Brain (organoid and tissue), 16 donors: ENCODE measurements at places on chromosomes 1 and 21.
A peak's percentile ranks its signal among the peaks of the same experiment; 100 is the strongest.

DNA sequence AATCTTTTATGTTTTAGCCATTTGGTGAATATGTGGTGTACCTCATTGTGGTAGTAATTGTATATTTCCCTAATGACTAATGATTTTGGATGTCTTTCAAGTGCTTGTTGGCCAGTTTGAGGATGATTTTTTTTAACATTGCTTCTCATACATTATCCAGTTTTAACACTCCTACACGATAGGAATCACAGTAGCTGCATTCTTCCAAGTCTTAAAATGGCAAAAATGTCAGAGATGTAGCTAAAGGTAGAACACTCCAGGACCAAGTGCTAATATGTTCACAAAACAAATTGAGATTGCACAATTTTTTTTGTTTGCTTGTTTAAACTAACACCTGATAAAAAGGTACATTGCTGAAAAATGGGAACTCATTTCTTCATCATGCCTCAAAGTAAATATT lies 11.7 kb downstream of the USP25 start:
- DNase-seq = no peak

GRCh38 chr1:41652384-41653265 lies 168.1 kb upstream of the EDN2 start:
- DNase-seq = no peak

- no peak for DNase-seq
Measured at GRCh38 chr1:82542766-82543165, 742.0 kb downstream of the ADGRL2 start.

DNA sequence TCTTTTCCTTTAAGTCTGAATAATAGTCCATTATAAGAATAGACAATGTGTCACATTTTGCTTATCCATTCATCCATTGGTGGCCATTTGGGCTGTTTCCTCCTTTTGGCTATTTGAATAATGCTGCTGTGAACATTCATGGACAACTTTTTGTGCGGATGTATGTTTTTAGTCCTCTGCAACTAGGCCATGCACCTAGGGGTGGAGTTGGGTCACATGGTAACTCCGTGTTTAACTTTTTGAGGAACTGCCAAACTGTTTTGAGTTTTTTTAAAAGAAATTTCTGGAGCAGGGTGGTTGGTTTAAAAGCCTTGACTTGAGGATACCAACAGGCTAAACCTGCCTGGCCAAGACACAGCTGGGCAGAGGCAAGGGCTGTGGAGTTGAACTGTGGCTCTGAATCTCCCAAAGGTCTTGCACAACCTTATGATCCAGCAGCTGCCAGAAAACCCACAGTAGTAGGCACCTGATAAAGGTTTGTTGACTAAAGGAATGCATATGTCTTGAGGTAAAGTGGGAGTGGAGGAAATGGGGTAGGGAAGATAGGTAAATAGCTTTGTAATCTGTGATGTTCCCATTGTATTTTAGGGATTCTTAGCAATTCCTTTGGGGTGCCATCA lies 5.6 kb upstream of the RPTN start:
- no peak for DNase-seq

DNA sequence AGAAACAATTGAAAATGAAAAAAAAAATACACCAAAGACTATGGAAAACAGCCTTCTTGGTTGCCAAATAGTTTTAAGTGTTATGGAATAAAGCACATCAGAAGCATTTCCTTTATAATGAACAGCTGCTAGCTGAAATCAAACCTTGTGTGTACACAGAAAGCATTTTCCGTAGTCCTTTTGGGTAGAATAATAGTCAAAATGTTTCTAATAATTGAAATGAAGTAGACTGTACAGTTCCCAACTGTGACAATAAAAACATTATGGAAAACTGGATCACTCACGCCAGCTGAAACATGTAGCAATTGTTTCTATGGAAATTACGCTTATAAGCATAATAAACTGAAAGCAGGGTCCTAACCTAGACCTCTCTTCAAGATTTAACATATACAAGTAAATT lies 856.3 kb upstream of the B3GALT2 start:
- DNase-seq = no peak

GRCh38 chr21:33313611-33314010 lies 11.2 kb upstream of the IFNAR1 start:
- DNase-seq = no peak

- DNase-seq = no peak
Measured at GRCh38 chr1:244234009-244234643, 183.0 kb downstream of the ZBTB18 start.

DNA sequence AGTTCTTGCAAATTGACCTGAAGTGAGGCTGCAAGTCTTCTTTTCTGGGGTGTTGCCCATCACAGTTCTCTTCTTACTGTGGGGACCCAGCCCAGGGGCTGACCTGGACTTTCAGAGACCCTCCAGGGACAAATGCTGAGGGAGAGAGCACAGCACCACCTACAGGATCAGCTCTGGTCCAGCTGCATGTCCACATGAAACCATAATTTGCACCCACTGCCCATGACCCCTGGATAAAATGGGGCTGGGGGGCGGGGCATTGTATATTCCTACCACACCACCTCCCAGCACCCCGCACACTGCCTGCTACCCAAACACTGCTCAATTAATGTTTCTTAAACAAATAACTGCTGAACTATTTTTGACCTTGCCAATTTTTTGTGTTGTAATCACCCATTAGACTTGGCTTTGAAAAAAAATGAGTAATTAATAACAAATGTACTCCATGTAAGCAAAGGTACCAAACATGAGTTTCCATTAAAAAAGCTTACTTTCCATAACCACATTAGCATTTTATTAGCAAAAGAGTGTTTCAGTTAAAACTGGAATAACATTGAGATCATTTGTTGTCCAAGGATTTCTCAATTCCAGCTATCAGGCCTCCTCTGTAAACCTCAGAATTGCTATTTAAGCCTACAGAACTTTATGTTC lies 168.0 kb upstream of the RAB4A start:
- DNase-seq = no peak

GRCh38 chr21:42155045-42155855 lies 63.7 kb upstream of the ABCG1 start:
- DNase-seq = no peak

- DNase-seq = no peak
Measured at GRCh38 chr1:161137881-161138280, 5.4 kb upstream of the DEDD start.

DNA sequence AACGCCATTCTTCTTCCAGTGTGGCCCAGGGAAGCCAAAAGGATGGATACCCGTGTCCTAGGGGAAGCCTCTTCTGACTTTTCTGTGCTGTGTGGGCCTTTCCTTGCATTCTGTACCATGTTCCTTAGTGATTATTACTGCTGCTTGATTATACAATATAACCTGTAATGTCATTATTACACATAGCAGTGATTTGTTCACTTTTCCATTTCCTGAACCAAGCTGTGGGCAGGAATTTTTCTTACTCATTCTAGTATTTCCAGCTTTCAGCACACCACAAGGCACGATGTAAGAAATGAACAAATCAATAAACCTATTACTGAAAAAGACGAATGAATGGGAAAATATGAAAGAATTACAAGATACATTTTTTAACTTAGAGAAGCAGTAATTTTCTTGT lies 8.4 kb upstream of the USP33 start:
- DNase-seq = no peak

- DNase-seq = peak; percentile 64
Measured at GRCh38 chr1:111571987-111572386, 47.6 kb upstream of the RAP1A start.

- no peak for DNase-seq
Measured at GRCh38 chr1:34276606-34277005, 99.9 kb downstream of the C1orf94 start.

GRCh38 chr1:89360716-89361115 lies 3.1 kb upstream of the GBP6 start:
- DNase-seq = no peak

DNA sequence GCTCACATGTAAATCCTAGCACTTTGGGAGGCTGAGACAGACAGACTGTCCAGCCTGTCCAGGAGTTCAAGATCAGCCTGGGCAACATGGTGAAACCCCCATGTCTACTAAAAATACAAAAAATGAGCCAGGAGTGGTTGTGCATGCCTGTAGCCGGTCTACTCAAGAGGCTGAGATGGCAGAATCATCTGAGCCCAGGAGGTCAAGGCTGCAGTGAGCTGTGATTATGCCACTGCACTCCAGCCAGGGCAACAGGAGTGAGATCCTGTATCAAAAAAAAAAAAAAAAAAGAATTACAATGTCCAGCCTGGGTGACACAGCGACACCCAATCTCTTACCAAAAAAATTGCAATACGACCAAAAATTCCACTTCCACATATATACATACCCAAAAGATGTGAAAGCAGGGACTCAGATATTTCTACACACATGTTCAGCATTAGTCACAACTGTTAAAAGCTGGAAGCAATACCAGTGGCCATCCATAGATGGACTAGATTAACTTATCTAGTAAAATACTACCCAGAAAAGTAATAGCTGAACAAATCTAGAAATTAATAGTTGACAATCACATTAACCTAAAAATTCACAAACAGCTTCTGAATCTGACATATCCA lies 49.2 kb downstream of the ASH1L start:
- no peak for DNase-seq

- peak; percentile 78 for DNase-seq
Measured at GRCh38 chr21:22961258-22961657, 1963.0 kb downstream of the NCAM2 start.

DNA sequence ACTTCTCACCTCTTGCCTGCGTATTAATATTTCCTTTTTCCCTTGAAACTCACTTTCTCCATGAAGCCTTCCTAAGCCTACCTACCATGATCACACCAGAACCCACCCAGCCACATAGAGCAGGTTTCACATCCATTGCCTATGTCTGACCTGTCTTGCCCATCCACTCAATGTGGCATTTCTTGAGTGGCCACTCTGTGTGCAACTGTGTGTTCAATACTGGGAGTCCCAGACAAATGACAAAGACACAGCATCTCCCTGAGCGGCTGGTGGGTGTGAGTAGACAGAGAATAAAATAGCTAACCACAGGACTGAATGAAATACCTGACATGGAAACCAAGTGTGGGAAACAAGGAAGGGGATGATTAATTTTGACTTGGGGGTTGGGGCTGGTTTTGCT lies 3.1 kb downstream of the PTGFRN start:
- DNase-seq = no peak

- DNase-seq = no peak
Measured at GRCh38 chr1:212446333-212446732, 13.6 kb downstream of the NENF start.

DNA sequence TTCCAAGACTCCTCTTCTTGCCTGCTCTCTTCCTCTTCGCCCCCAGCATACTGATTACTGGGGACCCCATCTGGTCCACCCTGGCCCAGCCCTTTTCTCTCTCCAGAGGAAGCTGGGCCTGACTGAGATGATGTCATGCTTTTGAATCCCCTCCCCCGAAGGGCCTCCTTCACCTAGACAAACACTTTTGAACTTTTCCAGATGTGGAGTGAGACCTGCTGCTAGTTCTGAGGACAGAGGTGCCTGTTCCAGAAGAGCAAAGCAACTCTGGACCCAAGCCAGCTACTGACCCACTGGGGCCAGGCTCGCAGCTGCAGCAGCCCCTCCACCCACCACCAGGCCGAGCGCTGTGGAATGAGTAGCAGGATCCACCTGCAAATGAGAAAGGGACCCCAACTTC lies 8.4 kb downstream of the CD34 start:
- DNase-seq = no peak

- DNase-seq = peak; percentile 66
Measured at GRCh38 chr1:162391790-162392563, 10.4 kb downstream of the C1orf226 start.

DNA sequence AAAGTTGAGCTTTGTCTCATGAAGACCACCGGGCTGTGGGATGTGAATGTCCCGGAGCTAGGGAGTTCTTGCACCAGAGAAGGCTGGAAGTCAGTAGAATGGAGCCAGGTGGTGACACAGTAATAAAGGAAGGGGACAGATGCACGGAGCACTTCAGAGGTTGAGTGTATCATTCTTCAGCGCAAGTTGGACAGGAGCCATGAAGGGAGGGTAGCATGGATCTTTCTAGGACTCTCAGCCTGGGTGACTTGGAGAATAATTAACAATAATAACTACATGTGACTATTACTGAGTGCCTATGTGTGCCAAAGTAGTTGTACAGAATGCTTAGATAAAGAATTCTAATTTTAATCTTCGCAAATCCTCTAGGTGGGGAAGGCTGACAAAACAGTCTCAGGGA lies 258.7 kb upstream of the AJAP1 start:
- DNase-seq = no peak

DNA sequence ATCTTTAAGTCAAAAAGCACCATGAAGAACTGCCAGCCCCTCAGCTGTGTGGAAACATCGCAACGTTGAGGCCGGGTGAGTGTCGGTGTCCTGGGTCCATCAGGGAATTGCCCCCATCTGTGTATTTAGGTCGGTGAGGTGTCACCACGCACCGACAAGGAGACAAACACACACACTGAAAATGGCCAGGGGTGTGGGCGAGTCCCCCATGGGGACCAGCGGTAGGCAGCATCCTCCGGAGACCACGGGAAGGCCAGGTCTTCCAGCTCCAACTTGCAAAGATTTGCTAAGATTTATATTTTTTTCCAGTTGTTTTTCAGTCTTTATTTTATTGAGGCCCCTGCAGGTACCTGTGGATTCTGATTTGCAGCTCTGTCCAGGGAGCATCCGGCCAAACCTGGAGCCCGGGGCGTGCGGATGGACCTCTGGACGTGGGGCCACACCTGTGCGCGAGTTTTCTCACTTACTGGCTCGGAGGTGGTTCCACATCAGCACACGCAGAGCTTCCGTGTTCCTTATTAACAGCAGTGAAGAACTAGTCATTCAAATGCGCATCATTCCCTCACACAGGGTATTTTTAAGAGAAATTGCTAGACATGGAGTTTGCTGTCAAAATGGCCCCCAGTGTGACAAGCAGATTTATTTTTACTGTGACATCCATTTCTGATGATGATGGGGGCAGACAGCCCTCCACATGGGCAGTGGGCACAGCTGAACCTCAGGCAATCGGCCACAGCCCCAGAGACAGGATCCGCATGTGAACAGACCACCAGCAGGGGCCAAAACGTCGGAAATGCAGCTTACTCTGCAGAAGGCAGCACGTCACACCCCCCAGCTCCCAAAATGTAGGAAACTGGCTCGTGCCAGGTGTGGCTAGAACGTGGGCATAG lies 17.2 kb upstream of the SLC19A1 start:
- DNase-seq = no peak

DNA sequence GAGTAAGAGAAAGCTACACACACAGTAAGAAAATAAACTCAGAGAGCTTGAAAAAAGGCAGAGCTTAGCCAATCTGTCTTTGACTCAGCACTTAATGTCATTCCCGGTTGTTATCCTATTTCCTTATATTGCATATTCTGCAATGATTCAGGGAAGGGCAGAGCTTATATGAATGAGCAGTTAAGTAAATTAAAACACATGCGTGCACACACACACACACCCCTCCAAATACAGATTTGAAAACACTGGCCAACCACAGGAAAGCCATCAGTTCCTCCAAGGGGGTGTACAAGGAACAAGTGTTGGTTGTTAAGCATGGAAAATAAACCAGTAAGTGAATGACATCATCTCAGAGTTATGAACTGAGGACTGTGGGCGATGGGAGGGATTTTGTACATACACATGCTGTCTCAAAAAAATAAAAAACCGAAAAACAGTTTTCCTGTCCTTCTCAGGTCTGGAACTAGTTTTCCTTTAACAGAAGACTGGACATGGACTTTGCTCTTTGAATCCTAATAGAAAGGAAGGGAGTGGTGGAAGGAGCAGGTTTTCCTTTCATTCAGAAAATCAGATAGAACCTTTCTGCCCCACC lies 1.0 kb downstream of the IQGAP3 start:
- DNase-seq = no peak
